ENCODE measurements at places on chromosomes 3 and 15.

DNA sequence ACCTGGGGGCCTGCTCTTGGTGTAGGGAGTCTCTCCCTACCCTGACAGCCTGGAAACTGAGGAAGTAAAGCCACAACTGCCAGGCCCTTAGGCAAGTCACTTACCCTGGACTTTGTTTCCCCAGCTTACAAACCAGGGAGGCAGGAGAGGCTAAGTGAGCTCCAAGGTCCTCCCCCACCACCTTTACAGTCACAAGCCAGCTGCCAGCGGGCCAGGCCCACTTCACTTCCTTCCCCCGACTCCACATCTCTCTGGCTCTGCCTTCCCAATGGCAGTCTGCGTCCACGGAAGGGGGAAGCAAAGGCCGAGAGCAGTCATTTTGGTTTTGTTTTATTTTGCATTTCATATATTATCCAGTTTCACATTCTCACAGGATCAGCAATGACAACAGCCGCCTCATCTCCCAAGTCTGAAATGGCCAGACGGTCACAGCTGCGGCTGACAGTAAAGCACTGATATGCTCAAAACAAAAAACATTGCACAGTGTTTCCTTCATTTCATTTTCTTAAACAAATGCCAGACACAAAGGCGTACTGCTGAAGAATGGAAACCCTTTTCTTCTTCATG lies 35.7 kb downstream of the RBPMS2 start:
- no peak for ATAC-seq

DNA sequence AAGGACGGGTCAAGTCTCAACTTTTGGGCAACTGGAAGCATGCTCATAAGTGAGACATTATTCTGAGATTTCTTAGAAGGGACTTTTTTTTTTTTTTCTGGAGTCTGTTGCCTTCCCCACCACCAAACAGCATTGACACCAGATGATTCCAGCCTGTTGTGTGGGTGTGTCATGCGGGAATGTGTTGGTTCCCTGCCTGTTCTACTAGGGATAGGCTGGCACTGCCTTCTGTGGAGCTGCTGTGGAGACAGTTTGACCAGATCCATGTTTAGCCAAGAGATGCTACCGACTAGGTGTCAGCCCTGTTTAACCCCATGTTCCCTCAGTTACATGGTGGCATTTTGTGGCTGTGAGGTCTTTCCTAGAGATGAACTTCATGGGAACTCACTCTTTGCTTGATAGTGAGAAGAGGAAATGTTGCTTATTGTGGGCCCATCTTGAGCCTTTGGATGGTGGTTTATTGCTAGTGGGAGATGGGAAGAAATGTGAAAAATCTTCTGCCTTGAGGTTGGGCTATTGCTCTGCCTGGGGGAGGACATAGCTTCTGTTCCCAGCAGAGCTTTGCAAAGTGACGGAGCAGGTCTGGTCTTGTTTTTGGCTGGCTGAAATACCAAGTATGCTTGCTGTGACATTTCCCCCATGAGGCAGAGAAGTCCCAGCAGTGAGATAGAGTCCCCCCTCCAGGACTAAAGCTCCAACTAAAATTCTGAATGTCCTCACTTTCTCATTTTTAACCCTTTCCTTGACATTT lies 31.3 kb downstream of the TRAK1 start:
- no peak for ATAC-seq

GRCh38 chr3:30356866-30357753 lies 249.3 kb upstream of the TGFBR2 start:
- no peak for ATAC-seq

DNA sequence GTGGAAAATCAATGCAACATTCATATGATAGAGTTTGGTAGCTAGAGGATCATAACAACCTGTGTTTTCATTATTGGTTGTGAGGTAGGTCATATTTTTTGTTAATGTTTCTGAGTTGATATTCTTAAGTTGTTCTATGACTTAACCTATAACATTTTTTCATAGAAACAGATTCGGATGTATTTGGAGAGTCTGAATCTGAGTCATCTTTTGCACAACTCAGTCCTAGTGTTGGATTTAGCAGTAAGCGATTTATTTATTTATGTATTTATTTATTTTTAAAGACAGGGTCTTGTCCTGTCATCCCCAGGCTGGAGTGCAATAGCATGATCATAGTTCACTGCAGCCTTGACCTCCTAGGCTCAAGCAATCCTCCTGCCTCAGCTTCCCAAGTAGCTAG lies 292.8 kb upstream of the ZNF717 start:
- no peak for ATAC-seq

Measured in gastroesophageal sphincter (tissue), 4 donors.